Activated gamma-delta T cell treated with anti-CD3 and anti-CD28 coated beads, Interleukin-2, amount 50 U/mL, for 16 hours (primary cell): ENCODE measurements at places on chromosomes 16 and 17.

GRCh38 chr17:58756246-58757161 is 850 bp downstream of the PPM1E start:
- no peak for DNase-seq

GRCh38 chr17:35046740-35047283 is 16.7 kb downstream of the RFFL start:
- DNase-seq, result peak; percentile 49

GRCh38 chr16:80802138-80802537 is 2.3 kb downstream of the CDYL2 start:
- DNase-seq, result no peak

GRCh38 chr17:44844390-44844830 is 3.3 kb upstream of the HIGD1B start:
- no peak for DNase-seq

GRCh38 chr17:78898947-78899346 is 4.1 kb downstream of the CEP295NL start:
- no peak for DNase-seq

GRCh38 chr16:48113471-48113870 is 42.3 kb downstream of the ABCC12 start:
- DNase-seq, result no peak

GRCh38 chr17:38900978-38901656 is 24.3 kb upstream of the LASP1NB start:
- DNase-seq, result peak; percentile 45

GRCh38 chr17:67115401-67115800 is 71.0 kb downstream of the CACNG1 start:
- no peak for DNase-seq

DNA sequence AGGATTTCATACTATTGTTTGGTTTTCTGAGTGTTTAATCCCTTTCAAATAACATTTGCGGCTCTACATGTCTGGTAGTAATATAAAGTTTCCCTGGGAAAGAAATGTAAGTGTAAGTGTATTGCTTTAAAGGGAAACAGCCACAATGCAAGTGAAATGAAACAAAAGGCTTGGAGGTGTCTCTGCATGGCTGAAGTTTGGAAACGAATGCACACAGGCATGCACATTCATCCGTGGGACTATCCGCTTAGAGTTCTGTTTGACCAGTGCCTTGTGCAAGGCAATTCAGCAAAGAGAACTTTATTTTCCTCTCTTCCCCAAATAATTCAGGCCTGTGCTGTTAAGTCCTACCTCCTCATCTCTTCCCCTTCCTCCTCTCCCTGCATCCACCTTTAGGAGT is 56.1 kb upstream of the MRTFB start:
- DNase-seq, result no peak

DNA sequence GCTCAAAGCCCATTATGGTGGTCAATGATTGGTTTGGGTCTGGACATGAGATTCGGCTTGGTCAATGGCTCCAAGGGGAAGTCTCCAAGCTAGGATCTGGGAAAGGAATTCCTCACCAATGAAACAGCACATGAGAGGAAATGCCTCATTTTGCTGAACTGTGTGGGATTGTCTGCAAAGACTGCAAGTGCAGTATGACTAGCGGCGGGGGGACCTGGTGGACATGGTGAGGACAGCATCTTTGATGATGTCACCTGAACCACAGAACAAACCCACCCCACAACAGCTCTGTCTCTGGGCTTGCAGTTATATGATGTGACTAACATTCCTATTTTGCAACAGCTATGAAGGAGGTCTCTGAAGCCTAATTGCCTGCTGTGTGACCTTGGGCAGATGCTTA is 50.6 kb upstream of the NKD1 start:
- DNase-seq, result no peak

DNA sequence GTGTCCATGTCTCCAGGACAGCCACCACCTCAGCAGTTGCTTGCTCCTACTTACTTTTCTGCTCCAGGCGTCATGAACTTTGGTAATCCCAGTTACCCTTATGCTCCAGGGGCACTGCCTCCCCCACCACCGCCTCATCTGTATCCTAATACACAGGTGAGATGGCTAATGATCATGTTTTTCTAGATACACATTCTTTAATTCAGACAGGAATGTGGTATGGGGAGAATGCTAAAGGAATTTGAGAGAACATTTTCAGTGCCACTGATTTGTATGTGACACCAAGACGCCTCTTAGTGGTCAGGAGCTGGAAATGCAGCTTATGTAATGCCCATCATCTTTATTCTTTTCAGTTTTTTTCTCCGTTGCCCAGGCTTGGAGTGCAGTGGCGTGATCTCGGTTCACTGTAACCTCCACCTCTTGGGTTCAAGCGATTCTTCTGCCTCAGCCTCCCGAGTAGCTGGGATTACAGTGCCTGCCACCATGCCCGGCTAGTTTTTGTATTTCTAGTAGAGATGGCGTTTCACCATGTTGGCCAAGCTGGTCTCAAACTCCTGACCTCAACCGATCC is 8.9 kb upstream of the RAPGEFL1 start:
- no peak for DNase-seq

- DNase-seq, result no peak
Measured at GRCh38 chr17:67223924-67224323, 21.1 kb downstream of the HELZ start.

- DNase-seq, result no peak
Measured at GRCh38 chr16:57531253-57531575, 5.2 kb downstream of the CCDC102A start.

DNA sequence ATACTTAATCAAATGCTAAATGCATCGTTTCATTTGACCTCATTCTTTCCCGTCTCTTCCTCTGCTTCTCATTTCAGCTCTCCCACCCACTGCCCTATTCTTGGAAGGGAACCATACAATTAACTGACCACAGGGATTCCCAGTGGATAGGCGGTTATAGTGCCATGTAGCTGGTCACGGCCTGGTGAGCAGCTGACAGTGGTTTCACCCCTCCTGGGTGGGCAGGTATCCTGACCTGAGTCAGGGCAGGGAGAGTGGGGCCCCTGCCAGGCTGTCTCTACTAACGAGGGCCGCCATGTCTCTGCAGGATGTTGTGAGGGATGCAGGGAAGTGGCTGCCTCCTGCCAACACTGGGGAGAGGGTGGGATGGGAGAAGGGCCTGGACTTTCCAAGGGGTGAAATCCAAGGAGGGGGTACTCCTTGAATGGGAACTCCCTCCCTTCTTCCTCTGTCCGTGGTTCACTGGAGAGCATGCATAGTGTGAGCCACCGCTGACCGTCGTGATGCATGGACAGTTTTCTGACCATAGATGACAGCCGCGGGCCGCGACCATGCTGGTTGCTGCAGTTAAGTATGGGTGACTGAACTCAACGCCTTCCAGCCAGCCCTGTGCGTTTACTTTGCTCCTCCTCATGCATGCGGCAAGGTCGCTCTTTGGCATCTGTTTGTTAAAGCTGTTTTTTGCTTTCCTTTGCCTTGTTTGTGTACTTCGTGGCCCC is 95.9 kb downstream of the RPTOR start:
- no peak for DNase-seq

DNA sequence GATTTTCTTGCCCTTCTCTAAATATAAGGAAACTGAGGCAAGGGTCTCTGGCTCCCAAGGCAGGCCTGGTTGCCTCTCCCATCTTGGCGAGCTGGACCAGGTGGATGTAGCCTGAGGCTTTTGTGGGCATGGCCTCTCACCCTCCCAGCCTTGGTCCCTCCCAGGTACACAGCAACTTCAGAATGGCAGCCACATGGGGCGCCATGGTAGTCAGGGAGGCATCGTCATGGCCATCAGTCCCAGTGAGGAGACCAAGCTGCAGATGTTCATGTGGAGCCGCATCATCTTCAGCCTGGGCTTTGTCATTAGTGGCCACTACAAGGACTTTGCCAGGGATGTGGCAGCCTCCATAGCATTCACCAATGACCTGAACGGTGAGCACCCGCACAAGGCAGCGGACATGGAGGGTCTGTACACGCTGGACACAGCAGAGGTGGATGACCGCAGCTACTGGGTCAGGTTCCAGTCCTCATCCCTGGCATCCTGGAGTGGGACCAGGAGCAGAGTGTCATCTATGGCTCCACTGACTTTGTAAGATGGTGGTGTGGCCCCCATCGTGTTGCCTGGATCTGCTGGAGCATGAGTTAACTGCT is 165.8 kb upstream of the ZNF267 start:
- no peak for DNase-seq

GRCh38 chr16:60302261-60302660 is 1568.1 kb upstream of the GOT2 start:
- no peak for DNase-seq

DNA sequence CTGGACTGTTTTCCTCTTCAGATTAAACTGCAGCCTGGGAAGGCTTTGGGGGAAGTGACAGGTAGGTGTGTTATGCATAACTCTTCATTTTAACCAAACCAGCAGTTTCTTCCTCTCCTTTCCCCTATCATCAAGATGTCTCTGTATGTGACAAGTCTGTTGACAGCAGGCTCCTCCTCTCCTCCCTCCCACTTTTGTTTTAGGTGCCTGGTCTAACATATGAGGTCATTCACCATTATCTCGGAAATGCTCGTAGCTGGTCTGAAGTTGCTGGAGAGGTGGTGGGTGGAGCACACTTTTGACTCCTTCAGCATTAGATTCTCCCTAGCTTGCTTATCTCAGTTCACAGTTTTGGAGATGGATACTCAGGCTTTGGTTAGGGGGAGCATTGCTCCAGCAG is 571.0 kb upstream of the EEF2KMT start:
- DNase-seq, result no peak

- no peak for DNase-seq
Measured at GRCh38 chr16:75096656-75097055, 19.9 kb downstream of the LDHD start.

DNA sequence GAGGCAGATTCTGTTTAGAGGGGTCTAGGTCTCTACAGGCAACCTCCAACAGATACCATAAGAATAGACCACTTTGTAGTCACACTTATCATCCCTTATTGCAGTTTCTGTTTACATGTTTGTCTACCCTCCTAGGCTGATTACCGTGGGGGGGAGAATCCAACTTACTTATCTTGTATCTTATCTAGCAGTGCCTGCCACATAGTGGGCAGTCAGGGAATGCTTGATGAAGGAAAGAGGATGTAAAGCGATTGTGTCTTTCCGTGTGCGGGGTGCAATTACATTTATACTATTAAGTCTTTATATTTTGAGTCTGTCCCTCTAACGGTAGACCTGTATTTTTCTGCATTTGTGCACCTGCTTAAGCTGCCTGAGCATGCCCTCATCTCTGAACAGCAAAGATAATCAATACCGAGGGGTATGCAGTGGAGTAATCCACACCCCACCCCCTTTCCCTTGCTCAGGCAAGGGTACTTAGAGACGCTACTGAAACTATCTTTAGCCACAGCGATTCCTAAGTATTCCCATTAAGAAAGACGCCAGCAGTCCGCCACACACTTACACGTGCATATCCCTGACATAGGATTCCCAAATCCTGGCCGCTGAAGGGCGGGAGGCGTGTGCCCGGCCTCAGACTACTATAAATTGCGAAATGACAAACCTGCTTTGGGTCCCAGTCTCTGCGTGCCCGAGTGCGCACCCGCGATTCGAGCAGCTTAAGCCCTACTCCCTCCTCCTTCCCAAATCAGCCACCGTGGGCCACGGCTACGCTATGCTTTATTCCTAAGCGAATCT is 635 bp upstream of the AATF start:
- DNase-seq, result no peak

DNA sequence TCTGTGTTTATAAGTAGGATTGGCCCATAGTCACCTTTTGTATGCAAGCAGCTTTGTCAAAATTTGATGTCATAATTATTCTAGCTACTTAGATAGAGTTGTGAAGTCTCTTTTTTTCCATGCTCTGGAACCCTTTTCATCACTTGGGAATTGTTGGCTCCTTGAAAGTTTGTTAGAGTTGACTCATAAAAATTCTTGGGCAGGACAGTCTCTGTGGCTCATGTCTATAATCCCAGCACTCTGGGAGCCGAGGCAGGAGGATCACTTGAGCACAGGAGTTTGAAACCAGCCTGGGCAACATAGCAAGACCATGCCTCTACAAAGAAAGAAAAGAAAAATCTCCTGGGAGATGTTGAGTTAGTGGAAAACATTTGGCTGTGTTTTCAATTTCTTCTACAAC is 45.7 kb upstream of the MRC2 start:
- no peak for DNase-seq

DNA sequence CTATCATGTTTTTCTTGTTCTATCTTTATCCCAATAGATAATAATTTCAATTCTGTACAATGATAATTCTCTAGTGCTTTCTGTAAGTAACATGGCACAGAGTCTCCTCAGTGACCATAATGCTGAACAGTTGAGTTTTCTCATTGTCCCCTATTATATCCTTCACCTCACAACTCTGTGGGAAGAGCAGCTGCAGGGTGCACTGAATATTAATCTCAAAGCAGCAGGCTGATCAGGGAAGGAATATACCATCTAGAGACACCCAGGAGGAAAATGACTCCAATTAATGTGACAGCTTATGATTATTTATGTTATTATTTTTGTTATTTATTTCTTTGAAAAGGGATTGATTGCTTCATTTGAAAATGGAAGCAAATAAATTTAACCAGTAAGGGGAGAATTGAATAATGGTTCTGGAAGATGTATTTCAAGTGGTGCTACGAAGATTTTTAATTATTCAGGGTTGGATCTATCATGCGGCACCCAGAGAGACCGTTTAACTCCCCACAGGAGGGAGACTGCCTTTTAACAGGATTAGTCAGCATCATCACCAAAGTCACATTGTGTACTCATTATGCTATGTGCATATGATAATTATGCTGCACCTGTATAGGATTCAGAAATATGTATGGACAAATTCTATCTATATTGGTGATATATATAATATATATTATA is 1015.7 kb upstream of the GOT2 start:
- no peak for DNase-seq

GRCh38 chr17:11182430-11182829 is 58.6 kb upstream of the SHISA6 start:
- no peak for DNase-seq

- no peak for DNase-seq
Measured at GRCh38 chr16:81497690-81498089, 53.1 kb downstream of the CMIP start.

DNA sequence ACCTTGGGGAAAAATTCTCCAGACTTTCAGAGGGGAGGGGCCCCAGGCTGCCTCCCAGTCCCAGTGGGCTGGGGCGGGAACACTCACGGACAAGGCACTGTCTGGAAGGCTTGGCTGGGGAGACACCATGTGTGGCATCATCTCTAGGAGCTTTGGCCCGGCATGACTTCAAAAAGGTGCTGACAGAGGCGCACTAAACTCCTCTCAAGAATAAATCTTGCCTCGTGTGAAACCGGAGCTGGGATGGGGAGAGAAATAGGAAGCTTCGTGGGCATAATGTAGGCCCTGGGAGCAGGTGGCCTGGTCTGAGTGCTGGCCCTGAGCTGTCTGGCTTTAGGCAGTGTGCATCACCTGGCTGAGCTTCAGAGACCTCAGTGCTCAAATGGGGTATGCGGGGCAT is 5.7 kb downstream of the WSCD1 start:
- no peak for DNase-seq

- no peak for DNase-seq
Measured at GRCh38 chr16:31880322-31880979, 6.8 kb downstream of the ZNF267 start.

GRCh38 chr16:73553941-73554660 is 506.2 kb upstream of the ZFHX3 start:
- DNase-seq, result no peak

- DNase-seq, result no peak
Measured at GRCh38 chr17:8892338-8892690, 24.8 kb upstream of the PIK3R6 start.

GRCh38 chr16:2082171-2082982 is 34.6 kb downstream of the TSC2 start:
- no peak for DNase-seq

GRCh38 chr17:44257815-44258760 is 9.8 kb downstream of the SLC4A1 start:
- DNase-seq, result no peak
